ENCODE measurements at places on chromosomes 7 and 10.

DNA sequence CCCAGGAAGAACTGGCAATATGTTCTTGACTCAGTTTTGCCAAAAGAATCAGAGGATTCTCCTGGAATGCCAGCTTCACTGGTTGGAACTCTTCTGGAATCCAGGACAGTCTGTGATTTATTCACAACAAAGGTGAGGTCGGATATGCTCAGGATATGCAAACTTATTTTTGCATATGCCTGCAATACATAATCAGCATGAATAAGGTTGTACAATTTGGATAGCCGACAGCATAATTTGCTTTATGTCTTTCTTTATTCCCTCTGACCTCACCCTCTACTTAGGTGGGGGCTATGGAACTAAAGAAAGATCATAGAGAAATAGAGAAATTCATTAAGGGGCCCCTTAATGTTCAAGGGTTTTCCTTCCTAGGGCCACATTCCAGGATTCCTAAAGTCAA, 57.6 kb upstream of the AKR1E2 start:
- no peak for DNase-seq

- DNase-seq: no peak
Observed at GRCh38 chr10:67433276-67433675, 262.7 kb downstream of the CTNNA3 start.

DNA sequence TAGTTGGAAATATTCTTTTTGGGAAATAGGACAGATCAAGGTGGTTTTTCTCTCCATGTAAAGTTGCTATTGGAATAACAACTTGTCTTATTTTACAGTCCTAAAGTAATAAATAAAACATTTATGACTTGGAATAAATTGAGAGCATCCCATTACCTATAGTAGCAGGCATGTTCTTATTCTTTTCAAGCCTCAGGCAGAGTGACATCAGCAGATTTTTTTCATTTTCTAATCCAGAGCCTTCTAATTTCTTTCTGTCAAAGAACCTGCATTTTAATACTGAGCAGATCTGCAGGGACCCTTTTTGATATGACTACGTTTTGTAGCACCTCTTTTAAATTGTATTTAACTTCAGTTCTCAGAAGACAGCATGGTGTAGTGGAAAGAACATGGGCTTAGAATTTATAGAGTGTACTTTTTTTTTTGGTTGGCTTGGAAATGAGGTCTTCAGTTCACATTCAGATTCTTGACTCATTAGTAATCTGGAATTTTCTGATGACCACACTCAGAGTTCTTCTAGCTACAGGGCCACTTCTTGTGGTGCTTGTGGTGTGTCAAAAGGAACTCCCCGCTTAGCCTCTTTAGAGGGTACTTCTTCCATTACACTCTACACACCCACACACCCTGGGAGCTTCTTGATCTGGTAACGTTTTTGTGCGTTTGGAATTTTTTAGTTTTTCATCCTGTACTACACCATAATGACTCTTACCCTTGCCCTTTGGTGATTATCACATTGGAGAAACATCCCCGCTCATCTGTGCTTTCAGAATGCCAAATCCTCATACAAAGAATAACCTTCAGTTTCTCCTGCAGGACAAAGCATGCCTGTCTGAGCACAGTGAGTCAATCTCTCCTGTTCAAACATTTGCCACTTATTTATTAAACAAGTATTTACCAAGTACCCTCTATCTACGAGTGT, 34.6 kb downstream of the AGK start:
- peak; percentile 5 for DNase-seq

DNA sequence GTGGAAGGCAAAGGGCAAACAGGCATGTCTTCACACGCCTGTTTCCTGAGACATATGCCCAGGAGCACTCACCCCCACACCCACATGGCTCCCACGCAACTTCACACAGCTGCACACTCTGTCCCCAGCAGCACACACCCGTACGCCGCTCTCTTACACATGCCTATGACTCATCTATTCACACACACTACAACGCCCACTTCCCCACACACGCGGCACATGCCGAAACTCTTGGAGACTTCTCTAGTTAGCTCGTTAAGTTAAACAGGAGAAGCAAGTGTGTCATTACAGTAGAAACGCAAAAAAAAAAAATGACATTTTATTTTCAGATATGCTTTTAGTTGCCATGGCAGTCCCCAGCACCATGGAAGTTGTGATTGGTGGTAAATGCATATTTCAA, 6.7 kb downstream of the CALN1 start:
- DNase-seq: no peak

DNA sequence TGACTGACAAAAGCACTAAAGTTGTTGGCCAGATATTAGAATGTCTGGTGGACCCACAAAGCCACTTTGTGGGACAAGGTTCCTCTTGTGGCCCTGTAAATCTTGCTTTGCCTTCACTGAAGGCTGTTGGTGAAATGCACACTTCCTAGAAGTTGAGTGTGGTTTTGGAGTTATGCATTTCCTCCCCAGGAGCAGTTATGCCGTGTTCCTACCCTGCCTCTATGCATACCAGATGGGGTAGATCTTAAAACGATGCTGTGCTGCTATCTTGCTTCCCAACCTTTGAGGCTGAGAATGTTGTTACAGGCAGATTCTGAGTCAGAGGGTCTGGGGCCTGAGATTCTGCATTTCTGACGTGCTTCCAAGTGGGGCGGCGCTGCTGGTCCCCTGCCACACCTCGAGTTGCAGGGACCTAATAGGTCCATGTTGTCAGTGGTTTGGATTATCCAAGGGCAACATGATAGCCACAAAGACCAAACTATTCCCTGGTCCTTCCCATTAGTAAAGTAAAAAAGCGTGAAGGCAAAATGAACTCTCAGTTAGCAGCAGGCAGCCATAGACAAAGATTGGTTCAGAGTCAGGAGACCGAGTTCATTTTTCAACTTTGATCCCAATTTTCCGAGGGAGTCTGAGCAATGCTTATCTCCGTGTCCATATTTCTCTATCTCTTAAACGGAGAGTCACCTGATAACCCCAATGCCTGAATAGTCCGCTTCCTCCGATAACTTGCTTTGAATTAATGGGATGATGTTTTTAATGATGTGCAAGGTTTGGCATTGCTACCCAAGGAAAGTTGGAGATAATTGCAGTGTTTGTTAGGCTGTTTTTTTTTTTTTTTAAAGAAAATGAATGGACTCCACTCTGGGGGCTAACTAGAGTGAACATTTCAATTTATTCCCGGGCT, 55.8 kb downstream of the CDHR3 start:
- DNase-seq: no peak

DNA sequence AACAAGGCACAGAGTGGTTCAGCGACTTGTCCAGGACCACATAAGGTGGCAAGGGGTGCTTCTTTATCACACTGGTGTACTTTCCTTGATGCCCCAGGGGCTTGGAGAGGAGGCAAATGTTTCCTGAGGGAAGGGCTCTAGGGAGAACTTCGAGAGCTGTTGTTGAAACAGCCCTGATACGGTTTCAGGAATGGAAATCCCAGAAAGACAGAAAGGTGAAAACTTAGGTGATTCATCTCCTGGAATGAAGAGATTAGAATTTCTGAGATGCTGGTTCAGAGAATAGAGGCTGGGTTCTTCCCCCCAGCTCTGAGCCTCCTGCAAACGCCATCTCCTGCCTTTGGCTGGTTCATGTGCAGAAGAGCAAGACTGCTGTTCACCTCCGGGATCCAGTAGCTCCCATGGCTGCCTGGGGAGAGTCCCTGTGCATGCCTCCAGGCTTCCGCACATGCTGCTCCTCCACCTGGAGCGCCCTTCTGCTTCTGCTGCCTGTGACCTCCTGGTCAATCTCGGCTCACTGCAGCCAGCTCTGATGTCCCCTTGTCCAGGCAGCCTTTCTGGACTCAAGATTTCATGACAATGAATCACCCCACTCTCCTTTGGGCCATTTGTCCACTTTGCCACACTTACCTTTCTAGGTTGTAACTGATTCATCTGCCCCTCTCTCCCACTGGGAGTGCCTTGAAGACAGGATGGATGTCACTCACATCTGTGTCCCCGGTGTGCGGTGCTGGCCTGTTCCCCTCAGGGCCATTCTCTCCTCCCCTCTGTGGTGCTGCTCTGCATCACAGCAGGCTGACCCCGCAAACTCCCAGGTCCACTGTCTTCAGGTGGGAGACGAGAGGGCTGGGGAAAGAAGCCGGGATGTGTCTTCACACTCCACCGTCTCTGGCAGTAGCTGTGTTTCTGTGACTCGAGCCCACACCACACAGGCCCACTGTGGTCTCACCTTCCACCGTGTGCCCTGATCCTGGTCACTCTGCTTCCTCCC, 3.6 kb upstream of the CDH23 start:
- no peak for DNase-seq

GRCh38 chr7:47580175-47580706, 1.7 kb downstream of the TNS3 start:
- DNase-seq: peak; percentile 50

- peak; percentile 74 for DNase-seq
Observed at GRCh38 chr7:30708983-30709382, 26.7 kb upstream of the CRHR2 start.

DNA sequence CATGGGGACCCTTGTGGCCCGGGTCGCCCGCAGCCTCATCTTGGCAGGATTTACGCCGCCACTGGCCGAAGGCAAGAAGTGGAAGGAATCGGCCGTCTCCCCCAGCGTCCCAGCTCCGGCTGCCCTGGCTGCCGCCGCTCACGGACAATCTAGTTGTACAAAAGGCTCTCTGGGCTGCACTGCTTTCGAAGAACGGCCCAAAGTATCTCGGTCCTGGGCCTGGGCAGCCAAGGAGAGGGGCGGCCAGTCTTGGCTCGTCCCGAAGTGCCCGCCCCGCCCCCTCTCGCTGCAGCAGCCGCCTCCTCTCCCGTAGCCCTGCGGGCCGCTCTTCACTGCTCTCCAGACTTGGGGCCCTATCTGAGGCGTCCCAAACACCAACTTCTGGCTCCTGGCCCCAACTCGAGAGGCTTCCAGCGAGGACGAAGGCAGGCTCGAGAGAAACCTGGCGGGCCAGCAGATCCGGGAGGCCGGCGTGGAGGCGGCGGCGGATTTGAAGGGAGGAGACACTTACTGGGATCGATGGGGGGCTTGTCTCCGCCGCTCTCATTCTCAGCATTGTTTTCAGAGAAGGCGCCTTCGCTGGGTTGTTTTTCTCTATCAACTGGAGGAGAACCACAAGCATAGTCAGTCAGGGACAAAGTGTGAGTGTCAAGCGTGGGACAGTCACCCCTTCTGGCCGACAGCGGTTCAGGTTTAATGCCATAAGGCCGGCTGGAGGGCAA, 809 bp downstream of the HOXA9 start:
- DNase-seq: no peak

DNA sequence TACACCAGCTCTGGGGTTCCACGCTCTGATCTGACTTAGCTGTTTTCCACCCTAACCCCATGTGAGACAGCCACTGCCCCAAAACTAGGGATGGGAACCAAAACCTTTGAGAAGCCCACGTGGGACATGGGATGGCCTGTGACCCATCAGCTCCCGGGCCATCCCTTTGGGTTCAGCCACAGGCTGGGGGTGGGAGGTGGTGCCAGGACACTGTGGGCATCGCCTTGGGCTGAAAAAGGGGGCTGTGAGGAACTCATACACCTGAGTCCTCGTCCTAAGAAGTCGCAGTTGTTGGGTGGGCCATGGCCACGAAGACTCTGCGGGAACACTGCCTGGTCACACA, 379.1 kb downstream of the DNAJB6 start:
- DNase-seq: no peak

DNA sequence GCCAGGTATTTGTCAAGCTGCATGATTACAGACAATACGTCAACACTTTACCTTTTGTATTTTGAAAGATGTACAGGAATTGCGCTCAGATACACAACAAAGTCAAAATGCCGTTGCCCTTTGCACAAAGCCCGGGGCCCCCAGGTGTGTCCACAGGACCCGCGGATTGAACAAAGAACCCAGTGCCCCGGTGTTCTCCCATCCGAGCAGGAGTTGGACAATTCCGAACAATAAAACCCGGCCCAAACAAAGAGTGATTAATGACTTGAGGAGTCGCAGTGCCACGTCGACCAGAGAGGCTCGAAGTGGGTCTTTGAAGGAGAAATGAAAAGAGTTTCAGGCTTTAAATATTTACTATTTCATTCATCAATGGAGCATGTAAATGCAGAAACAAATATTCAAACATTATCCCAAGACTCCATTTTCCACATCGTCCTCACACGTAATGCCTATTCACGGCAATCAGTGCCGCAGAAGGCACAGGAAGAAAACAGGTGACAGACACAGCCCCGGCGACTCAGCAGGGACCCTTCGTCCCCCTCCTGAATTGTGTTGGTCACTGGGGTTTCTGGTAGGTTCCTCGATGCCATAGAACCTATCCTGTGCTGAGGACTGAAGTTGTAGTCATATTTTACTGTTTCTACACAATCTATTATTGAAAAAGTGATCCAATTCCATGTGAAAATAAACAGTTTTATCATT, 70.9 kb upstream of the MGMT start:
- DNase-seq: no peak

DNA sequence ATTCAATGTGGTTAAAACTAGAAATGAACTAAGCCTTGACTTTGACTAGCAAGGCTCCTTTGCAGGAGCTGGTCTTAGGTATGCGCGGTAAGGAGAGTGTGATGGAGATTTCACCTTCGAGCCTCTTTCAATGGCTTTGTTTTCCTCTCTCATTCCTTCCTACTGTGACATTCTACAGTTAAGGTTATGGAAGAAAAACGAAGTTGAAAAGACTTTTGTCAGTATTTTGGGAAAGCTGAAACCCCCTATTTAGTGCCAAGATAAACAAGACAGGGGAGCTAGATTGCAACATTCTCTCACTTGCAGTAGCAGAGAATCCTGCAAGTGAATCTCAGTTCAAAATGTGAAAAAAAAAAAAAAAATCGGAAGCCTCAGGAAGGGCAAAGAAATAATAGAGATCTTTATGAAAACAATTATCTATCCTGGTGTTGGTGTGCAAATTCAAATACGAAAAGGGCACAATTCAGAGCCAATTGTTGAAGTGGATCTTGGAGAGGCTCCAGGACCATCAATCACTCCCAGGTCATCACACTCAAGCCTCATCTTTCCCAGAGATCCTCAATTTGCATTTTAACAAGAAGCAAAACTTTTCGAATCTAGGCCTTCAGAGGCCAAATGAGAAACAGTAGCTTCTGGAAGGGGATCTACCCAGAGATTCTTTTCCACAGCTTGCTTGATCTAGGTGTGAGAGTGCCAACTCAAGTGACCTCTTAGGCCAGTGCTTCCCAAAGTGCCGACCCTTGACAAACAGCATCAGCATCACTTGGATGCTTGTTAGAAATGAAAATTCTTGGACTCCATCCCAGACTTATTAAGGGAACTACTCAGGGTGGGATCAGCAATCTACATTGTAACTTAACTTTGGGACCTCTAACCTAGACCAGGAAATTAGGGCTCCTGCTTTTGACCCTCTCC, 163.8 kb downstream of the INHBA start:
- no peak for DNase-seq

GRCh38 chr7:124779194-124779593, 13.6 kb upstream of the GPR37 start:
- no peak for DNase-seq

Data from HuH-7 (cell line).